Pulmonary artery endothelial cell (primary cell): ENCODE measurements at places on chromosomes 7 and 10.

- DNase-seq, result no peak
Measured at GRCh38 chr10:6501931-6502330, 78.1 kb downstream of the PRKCQ start.

GRCh38 chr10:87617503-87617902 is 42.2 kb upstream of the PAPSS2 start:
- no peak for DNase-seq

DNA sequence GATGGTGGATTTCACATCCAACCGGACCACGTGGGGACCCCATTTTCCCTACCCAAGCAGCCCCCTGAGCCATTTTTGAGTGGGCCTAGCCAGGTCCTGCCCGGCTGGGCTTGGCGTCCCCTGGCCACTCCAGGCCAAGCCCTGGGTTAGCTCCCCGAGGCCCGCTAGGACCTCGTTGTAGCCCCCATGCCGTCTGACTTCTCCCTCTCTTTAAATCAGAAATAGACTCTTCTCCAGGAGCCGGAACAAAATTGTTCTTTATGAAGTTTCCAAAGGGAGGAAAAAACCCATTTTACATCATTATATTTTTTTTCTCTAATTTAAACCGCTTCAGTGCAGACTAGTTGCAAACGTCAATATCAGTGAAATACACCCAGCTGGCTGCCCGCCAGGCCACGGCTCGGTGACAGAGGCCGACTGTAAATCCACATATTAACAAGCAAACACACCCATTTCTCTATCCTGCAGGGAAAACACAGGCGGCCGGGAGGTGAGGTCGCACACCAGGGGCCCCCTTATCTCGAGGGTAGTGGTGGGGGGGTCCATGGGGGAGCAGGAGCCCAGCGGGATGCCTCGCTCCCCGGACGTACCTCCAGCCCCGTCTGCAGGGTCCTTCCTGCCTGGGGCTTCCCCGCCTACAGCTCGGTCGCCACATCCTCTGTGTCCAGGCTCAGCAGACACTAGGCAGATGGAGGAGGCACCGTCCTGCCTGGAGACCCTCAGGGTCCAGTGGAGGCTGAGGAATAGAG is 72.7 kb downstream of the ELFN1 start:
- no peak for DNase-seq

GRCh38 chr7:152860310-152860709 is 100.8 kb downstream of the ACTR3B start:
- DNase-seq, result no peak

DNA sequence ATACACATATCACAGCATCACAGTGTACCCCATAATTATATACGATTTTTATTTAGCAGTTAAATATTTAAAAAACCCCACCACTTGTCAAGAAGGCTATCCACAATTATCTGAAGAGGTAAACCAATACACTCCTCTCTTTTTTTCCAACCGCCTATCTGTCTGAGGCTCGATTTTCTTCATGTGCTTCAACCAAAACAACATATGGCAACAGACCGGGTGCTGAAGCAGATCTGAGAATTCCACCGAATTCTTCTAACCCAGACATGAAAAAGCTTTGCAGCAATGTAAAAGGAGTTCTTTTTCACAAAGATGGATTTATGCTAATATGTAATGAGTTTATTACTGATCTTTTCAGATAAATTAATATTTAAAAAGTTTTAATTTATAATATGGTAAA is 132.4 kb upstream of the RHEB start:
- no peak for DNase-seq
